ENCODE measurements at places on chromosomes 12 and 14.

DNA sequence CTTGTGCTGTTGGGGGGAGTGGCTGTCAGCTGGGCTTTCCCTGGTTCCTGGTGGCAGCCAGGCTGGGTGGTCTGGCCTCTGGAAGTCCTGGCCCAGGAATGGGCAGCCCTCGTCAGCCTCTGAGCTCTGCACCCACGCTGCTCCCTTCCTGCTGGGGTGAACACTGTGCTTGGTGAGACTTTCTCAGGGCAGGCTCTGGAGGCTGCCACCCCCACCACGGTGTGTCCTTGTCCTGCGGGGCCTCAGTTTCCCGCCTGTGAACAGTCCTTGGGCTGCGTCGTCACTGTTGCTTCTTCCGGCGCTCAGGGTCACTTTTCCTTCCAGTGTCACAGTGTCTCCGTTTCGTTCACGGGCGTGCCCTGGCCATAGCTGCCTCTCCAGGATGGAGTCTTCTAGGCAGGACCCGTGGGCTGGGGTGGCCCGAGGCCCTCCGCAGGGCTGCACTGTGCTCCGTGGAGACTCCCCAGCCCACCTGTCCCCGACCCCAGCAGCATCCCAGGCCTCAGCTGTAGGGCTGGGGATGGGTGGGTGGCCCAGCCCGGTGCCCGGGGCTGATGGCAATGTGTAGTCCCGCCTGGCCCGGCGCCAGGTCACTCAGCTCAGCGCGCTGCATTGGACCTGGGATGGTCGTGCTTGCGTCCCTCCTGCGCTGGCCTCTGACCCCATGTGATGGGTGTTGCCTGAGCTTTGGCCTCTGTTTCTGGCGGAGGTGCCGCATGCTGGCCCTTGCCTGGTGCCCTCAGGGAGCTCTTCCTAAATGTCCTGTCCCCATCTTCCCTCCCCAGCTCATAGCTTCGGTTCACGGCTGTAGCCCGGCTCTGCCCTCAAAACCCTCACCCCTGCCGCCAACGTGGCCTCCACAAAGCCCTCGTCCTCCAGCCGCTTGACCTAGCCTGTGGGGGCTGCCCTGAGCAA lies 6.8 kb downstream of the KIF26A start:
- DNase-seq = no peak

DNA sequence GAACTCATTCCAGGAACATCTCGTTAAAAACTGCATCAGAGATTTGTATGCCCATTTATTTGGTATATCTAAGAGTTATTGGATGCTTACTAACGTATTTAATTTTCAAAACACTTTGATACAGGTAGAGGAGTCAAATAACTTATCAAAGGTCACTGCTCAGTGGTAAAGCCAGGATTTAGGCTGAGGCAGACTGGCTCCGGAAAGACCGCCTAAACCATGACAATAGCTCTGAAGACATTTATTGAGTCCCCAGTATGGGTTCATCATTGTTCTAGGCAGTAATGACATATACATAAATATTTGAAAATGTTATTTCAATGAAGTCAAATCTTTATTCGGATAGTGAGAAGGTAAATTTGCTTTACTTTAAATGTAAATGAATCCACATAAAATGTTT lies 30.3 kb downstream of the WBP11 start:
- no peak for DNase-seq

DNA sequence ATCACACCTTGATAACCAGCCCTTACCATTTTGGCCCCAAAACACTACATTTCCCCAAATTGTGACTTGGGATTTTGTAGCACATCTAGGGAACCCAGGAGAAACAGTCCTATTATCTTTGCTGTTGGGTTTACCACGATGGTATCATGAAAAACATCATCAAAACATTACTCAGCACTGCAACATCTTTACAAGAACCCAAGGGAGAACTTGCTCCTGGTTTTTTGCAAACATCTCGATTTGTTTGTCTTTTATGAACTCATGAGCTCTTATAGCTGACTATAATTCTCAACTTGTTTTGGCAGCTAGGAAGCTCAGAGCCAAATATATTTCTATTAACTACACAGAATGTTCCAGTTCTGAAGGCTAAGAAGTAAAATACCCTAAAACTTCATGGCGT lies 65.7 kb downstream of the TBX5 start:
- DNase-seq = no peak

GRCh38 chr14:74953686-74954085 lies 1.7 kb downstream of the PGF start:
- DNase-seq = no peak

- DNase-seq = no peak
Observed at GRCh38 chr14:53458368-53458814, 305.3 kb upstream of the DDHD1 start.

DNA sequence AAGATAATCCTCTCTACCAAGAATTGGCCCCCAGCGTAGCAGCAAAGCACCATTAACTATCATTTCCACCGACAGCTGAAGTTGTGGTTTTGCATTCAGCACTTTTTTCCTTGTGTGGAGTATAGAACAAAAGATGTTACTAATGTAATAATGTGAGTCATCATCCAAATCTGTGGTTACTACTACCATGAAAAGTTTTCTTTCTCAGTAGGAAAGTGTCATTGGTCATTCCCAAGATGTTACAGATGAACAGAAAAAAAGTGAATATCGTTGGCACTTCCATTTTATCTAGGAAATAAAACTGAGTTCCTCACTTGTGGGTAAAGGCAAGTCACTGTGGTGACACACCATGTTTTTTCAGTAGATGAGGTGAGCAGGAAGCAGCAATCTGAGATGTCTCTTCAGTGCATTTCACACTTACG lies 30.3 kb upstream of the IFNG start:
- DNase-seq = peak; percentile 58
